Foreskin keratinocyte (primary cell): ENCODE measurements at places on chromosomes 16 and 17.

GRCh38 chr16:64406770-64407181 lies 715.1 kb downstream of the CDH11 start:
- no peak for DNase-seq

- DNase-seq: no peak
Observed at GRCh38 chr16:26475596-26475995, 591.1 kb upstream of the C16orf82 start.

- no peak for DNase-seq
Observed at GRCh38 chr16:67948015-67948414, 4.1 kb upstream of the LCAT start.

DNA sequence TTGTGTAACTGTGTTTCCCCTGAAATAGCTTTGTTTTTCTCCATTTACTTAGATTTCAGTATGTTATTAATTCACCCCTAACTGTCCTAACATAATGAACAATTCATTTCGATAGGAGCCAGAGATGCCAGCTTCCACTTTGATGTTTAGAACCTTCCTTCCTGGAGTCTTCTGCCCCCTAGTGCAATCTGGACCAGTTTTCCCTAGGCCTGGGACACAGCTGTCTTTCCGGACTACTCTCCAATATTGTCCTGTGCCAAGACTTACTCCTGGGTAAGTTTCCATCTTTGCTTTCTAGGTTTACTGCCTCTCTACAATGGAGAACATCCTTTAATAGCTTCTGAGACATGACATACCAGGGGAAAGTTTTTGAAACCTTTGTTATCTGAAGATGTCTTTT lies 12.8 kb downstream of the RECQL5 start:
- no peak for DNase-seq

GRCh38 chr16:78677181-78677731 lies 577.8 kb downstream of the WWOX start:
- DNase-seq: no peak
